ENCODE measurements at places on chromosomes 4 and X.
A peak's percentile ranks its signal among the peaks of the same experiment; 100 is the strongest.

- no peak for DNase-seq
These were observed 98.6 kb upstream of the PLS3 start for GRCh38 chrX:115462406-115462805.

DNA sequence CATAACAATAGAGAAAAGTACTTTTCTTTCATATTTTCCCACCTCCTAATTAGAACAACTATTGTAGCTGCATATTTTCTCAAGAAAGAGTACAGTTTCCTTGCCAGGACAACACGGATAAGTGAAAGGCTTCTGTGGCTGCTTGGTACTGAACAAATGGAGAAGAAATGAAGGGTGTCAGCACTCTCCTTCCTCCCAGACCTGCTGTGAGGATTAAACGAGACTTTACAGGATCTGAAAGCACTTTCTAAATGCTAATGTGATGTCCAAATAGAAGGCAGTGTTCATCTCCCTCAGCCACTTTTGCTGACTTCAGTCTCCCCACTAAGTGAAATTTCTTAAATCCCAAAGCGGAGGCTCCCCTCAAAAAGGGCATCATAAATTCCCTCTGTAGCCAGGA lies 13.9 kb downstream of the NIPAL1 start:
- no peak for DNase-seq

- DNase-seq: peak; percentile 45
These were observed 583 bp downstream of the ABHD18 start for GRCh38 chr4:127965803-127966175.

DNA sequence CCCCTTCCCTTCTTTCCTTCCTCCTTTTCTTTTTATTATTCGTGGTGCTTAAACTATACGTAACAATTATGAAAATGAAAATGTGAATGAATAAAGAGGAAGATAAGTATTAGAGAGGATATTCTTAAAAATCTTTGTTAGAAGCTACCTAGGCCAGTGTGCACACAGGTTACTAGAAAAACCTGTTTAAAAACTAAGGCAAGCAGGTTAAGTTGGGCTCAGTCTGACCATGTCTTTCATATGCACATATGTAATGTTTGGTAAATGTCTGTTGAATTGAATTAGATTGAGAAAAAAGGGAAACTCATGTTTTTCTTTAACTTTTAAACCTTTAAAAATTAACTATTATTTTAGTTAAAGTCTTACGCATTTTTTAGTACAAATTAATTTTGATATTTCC lies 7.8 kb downstream of the SHROOM3 start:
- no peak for DNase-seq

DNA sequence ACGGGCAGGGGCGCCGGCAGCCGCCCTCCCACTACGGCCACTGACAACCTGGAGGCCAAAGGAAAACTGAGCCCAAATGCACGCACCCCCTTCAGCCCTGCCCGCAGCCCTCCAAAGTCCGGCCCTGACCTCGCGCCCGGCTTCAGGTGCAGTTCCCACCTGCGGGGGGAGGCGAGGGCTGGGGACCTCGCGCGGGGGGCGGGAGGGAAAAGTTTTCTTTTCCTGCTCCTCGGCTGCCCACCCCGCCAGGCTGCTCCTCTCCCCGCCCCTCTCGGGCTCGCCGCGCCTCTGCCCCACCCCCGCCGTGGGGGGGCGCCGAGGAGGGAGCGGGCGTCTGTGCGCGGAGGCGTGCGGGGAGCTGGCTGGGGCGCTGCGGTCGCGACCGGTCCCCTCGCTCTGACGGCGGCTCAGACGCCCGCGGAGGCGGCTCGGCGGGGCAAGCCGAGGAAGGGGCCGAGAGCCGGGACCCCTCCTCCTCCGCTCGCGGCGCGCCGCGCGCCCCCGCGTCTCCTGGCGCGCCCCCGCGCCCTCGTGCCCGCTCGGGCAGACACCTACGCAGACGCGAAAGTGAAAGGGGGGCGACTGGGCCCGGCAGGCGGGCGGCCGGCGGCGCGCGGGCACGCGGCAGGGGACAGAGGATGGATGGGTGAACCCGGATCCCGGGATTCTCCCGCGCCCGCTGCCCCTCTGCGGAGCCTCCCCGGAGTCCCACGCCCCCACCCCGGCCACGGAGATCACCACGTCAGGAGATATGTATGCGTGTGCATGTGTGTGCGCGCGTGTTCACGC lies 3.1 kb upstream of the NR3C2 start:
- DNase-seq: peak; percentile 48

- DNase-seq: no peak
These were observed 5.4 kb upstream of the BBS7 start for GRCh38 chr4:121875652-121876051.

All from stimulated activated CD8-positive, alpha-beta memory T cell treated with anti-CD3 and anti-CD28 coated beads, Interleukin-2, amount 100 ng/mL, for 1 hour (primary cell).